ENCODE measurements at places on chromosomes 12 and 14. TPM values are rescaled to one million over a fixed set of nuclear protein-coding genes. Genes with fewer than 3 reads are reported as not detected.
A peak's percentile ranks its signal among the peaks of the same experiment; 100 is the strongest.

ERH gene
- polyA plus RNA-seq, result 264 TPM

CDKN3 gene
- 27.0 TPM for polyA plus RNA-seq

OTX2 gene
- 0.08 TPM for polyA plus RNA-seq

IAPP gene
- polyA plus RNA-seq, result not detected

- DNase-seq, result peak; percentile 53
Measured at GRCh38 chr12:29242921-29243431, 93.9 kb downstream of the FAR2 start.

DNA sequence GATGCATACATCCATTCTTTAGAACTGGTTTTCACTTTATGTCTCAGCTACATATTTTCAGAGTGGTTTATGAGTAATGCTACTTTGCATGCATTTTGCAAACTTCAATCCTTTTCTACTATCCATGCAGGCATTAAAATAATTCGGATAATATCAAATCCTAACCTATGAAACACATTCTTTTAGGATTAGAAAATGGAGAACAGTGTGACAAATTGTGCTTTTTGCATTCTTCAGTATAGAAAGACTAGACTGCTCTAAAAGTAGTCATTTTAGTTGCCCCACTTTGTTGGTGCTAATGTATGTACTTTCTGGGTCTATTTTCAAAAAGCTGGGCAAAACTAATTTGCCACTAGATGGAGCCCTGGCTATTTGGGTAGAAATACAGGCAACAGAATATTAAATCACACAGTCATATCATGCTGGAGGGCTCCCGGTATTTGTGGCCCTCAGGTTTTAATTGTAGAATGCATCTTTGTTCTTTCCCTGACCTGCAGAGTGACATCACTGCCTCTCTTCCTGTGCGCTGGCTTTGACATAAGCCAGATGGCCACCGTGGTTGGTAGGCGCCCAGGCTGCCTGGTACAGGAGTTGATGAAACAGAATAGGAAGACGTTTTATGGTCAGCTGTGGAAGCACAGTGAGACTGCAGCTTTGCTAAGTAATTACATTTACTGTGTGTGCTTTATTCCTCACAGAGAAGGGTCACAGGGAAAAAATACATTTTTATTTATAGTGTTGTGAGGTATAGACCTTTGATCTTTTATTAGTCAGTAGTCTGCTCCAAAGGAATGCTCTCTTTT lies 28.1 kb downstream of the MSRB3 start:
- peak; percentile 70 for DNase-seq

DNA sequence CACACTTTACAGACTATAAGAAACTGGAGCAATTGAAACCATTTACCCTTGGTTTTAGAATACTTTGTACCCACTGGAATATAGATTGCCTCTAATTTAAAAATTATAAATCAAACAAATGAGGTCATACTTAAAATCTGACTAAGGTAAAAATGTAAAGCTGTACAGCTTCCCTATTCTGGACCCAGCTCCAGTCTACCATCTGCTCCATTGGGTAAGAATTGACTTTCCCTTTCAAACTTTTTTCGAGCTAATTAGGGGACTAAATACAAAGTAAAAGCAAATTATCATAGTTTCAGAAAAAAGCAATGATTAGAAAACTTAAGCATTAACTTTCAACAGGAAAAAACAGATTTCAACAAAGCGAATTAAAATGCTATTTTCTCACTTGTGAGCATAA lies 4.3 kb downstream of the KRR1 start:
- DNase-seq, result no peak

DNA sequence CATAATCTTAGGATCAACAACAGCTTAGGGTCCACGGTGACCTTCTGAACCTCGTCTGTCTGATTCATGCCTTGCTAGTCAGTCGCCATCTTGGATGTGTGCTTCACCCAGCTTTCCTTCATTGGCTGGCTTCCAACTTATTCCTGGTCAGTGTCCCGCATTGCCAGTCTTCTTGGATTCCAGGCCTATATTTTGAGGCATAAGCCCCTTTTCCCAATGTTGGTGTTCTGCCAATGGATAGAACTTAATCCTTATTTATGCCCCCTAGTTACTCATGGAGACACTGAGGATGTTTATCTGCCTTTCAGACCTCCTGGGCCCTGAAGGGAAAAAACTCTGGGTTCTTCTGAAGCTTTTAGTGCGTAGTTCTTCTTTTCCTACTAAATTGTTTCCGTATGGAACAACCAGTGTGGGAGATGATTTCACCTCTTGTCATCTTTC lies 5.8 kb downstream of the JDP2 start:
- DNase-seq, result no peak

DNA sequence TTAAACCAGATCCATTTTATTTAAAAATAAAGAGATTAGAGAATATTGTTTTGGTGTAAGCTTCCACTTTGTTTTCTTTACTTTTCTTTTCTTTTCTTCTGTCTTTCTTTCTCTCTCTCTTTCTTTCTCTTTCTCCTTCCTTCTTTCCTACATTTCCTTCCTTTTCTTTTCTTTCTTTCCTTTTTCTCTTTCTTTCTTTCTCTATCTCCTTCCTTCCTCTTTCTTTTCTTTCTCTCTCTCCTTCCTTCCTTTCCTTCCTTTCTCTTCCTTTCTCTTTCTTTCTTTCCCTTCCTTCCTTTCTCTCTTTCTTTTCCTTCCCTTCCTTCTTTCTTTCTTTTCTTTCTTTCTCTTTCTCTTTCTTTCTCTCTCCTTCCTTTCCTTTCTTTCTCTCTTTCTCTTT lies 100.8 kb downstream of the TMTC3 start:
- DNase-seq, result no peak

GRCh38 chr12:98188650-98189077 lies 326.7 kb upstream of the TMPO start:
- peak; percentile 10 for DNase-seq

- DNase-seq, result no peak
Measured at GRCh38 chr14:77284066-77284465, 13.1 kb upstream of the NGB start.

DNA sequence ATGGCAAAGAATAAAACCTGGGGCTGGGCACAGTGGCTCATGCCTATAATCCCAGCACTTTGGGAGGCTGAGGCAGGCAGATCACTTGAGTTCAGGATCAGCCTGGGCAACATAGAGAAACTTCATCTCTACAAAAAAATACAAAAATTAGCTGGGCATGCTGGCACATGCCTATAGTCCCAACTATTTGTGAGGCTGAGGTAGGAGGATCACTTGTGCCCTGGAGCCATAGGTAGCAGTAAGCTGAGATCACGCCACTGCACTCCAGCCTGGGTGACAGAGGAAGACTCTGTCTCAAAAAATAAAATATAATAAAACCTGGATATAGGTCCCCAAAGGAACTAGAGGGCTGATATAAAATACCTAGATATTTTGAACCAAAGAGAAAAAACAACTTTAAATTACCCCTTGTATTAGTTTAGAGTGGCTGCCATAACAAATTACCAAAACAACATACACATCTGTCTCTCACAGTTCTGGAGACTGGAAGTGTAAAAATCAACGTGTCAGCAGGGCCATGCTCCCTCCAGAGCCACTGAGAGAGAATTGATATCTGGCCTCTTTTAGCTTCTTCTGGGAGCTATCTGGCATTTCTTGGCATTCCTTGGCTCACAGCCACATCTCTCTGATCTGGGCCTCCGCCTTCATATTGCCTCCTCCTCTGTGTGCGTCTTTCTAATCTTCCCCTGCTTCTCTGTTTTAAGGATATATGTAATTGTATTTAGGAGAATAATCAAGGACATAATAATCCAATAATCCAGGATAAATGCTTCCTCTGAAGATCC lies 47.9 kb upstream of the ATF7IP start:
- DNase-seq, result no peak

DNA sequence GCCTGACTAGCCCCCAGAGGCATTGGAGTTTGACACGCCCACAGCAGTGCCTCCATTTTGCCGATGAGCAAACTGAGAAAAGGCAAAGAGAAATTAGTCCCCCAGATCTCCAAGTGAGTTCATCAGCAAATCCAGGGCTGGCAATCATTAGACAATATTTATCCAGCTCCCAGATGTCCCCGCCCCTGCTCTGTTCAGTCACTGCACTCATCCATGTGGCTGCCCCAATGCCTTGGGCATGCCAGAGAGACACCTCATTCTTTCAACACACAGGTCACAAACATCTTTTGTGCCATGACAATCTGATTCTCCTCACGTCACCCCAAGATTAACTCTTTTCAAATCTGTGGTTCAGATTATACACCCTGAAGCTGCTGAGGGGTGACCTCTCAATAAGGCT lies 43.5 kb downstream of the DPF3 start:
- no peak for DNase-seq

GRCh38 chr12:8058506-8058905 lies 7.7 kb downstream of the C3AR1 start:
- DNase-seq, result peak; percentile 22

Measured in fibroblast of lung (primary cell).